Stimulated activated CD4-positive, alpha-beta T cell treated with anti-CD3 and anti-CD28 coated beads, TNF-alpha, amount 100 ng/mL, for 1 hour (primary cell): ENCODE measurements at places on chromosomes 3 and 15.

GRCh38 chr15:81023483-81024264, 23.0 kb downstream of the TLNRD1 start:
- no peak for DNase-seq

DNA sequence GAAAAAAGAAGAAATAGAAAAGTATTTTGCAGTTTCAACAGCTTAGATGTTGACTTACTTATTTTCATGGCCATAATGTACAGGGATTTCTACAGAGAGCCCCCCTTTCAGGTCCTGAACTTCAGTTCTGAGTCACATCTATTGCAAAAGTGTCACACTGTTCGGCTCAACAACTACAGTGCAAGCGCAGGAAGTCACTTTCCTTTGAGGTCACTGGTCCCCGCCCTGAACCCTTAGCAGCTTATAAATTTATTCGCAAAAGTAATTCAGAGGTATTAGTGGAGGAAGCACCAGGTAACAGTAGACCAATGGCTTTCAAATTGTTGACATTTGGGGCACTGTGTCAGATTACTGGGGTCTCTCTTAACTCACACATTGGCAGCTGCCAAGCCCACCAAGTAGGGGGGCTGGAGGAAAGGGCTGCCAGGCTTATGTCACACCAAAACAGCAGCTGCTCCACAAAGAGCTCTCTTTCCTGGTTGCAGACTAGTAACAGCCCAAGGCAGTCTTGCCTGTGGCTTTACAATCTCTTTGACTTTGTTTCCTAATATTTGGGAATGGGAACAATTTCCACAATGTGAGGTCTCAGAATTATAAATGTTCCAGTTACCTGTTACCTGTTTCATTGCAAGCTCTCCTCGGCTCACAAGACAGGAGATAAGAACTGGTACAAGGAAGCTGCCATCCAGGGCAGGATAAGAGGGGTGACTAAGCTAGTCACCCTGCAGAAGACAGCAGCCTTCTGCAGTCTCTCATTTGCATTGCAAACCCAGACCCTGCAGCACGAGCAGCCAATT, 130.2 kb upstream of the STRIT1 start:
- no peak for DNase-seq

DNA sequence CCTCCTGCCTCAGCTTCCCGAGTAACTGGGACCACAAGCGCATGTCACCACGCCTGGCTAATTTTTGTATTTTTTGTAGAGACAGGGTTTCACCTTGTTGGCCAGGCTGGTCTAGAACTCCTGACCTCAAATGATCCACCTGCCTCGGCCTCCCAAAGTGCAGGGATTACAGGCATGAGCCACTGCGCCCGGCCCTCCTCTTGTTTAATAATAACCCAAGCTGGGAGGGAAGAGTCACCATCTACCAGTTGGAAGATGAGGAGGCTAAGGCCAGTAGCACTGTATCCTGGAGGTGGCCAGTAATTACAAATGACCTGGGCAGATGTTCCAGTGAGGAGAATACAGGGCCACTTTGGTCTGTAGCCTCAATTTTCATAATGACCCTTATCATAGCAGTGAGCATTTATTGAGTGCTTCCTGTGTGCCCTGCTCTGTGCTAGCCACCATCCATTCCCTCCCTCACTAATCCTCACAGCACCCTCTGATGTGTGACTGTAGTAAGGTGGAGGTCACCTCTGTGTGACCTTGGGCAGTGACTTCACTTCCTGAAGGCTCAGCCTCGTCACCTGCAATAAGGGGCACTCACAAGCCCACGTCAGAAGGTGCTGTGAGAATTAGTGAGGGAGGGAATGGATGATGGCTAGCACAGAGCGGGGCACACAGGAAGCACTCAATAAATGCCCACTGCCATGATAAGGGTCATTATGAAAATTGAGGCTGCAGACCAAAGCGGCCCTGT, 64.2 kb downstream of the ABTB1 start:
- DNase-seq: no peak

DNA sequence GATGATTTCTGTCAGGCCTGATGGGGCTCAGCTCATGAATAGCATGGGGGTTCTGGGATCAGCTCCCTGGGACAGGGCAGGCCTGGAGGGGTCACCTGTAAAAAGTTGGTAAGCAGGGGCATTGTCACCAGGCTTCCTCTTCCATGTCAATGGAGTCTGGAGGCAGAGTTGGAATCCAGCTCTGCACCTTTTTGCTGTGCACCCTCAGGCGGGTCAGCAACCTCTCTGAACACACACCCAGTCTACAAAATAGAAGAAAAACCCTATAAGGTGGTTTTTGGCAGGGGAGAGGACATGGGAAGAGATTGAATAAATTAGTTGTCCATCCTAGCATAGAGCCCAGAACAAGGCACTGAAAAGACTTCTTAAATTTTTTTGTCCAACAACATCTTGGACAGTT, 77.2 kb upstream of the NR2E3 start:
- no peak for DNase-seq

GRCh38 chr15:50109076-50109987, 9.7 kb downstream of the ATP8B4 start:
- no peak for DNase-seq
